ENCODE measurements at places on chromosomes 16 and 17. TPM values are rescaled to one million over a fixed set of nuclear protein-coding genes. Genes with fewer than 3 reads are reported as not detected.

DNA sequence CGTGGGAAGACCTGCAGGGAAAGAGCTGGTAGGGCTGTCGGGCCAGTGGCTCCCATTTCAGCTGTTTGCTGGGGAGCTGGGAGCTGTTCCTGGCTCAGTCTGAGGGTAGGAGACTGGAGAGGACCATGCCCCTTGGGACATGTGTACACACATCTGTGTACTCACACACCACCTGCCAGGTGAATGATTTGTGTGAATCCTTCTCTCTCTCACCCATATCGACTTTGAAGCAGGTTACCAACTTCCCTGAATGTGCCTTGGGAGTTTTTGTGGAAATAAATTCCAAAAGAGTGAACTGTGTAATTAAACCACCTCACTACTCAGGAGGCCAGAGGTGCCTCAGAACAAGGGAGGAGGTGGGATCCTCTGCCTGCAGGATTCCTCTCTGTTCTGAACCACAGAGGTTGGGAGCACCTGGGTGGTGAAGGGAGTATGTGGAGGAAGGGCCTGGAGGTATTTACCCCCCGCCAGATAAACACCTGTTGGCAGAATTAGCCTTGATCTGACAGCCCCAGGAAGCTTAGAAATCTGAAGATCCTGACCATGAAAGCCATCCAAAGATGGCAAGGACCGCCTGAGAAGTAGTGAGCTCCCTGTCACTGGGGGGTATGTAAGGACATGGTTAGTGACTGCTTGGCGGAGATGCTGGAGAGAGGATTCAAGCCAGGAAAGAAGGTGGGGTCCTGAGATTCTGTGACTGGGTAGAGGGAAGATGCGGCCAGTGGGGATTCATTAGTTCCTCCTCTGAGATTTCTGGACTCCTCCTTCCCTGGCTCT lies 3.3 kb downstream of the ABCC3 start:
- DNase-seq: no peak

DNA sequence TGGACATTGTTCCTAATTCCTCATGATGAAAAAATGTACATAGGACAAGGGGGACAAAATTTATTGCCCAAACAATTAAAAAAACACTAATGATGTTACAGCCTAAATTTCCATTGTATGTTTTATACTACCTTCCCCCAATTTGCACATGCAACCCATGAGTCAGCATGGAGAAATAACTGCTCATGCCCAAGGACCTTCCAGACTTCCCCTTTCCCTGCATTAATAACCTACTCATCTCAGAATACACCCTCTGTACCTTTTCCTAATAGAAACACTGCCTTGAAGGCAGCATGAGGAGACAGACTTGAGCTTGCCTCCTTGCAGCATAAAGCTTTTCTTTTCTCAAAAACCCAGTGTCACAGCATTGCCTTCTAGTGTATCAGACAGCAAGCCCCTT lies 2402.8 kb downstream of the TP53TG3F start:
- no peak for DNase-seq

- no peak for DNase-seq
These were observed 21.0 kb downstream of the CNP start for GRCh38 chr17:41987642-41988041.

DNA sequence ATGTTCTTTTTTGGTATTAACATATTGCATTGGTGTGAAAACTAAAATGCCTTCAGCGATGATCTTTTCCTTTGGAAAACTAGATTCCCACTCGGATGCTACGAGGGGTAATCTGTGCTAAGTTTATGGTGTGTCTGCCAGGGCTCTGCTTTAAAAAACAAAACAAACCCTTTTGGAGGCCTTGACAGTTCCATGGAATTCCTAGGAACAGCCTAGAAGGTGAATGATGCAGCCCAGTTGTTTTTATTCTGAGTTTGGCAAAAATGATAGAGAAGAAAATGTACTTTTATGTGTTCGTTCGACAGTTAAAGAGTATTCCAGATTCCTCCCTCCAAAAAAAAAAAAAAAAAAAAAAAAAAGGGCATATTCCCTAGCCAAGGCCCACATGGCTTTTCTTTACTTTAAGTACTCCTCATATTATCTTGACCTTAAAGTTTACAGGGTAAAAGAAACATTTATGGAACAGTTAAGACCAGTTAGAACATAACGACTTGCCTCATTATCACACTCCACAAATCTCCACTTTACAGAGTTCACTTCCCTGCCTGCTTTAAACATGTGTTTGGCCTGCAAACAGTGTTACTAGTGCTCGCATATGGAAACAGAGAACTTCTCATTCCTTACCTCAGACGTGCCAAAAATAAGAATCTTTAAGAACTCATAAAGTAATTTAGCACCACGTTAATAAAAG lies 159.1 kb downstream of the WWOX start:
- DNase-seq: no peak

DNA sequence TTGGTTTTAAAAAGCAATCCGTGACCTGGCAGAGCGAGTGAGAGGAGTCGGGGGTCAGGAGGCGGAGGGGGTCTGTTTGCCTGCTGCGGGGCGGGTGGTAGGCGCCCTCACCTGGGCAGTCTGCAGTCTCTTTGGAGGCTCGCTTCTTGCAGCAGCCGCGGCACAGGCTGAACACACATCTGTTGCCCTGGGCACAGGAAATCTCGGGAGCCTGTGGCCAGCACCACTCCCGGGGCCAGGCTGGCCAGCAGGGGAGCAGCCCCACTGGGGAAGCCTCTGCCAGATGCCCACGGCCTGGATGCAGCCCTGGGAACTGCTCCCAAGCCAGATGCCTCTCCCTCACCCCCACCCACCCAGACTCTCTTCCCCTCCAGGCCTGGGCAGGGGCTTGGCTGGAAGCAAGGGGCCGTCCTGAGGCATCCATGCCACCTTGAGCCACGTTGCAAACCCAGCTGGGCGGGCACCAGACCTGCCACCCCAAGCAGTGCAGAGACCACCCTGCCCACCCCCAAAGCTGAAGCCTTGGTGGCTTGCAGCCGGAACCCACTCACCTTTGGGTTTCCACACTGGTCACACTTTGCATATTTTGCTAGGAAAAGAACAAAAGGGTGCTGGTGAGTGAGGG lies 6.6 kb downstream of the GPS1 start:
- DNase-seq: no peak

Gene KRT40
- total RNA-seq: not detected

Gene NME1
- 282 TPM for total RNA-seq

DNA sequence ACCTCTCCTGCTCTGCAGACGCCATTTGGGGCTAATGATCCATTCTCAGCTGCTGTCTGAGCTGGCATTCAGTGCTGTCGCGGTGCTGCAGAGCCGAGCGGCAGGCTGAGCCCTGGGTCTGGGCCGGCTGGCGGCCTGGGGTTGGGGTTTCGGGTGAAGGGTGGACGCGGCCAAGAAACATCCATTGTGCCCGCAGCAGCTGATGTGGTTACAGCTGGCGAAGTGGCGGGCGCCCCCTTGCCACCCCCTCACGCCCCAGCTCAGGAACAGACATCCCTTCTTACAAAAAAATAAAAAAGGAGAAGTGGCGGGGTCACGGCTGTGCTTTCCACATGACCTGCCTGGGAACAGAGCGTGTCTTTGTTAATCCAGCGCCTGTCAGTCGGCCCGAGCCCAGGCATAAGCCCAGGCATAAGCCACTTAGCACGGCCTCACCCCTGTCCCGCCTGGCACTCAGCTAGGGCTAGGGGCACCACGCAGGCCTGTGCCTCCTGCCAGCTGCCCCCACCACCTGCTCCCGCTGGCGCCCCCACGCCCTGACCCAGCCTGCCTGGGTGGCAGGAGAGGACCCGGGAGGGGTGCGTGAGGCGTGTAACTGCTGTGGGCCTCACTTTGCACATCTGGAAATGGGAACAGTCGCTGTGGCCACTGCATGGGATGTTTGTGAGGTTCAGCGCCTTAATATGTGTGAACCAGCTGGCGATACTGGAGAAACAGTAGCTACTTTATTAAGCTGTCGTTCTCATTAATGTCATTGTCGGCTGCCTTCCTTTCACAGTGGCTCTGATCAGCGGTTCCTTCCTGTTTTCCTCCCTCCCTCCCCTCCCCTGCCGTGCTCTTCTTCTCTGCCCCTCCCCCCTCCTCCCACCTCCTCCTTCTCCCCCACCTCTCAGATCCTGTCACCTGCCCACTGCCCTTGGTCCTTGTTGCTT lies 197.7 kb upstream of the CIBAR2 start:
- no peak for DNase-seq

Gene PRRT2
- total RNA-seq: 5.9 TPM

DNA sequence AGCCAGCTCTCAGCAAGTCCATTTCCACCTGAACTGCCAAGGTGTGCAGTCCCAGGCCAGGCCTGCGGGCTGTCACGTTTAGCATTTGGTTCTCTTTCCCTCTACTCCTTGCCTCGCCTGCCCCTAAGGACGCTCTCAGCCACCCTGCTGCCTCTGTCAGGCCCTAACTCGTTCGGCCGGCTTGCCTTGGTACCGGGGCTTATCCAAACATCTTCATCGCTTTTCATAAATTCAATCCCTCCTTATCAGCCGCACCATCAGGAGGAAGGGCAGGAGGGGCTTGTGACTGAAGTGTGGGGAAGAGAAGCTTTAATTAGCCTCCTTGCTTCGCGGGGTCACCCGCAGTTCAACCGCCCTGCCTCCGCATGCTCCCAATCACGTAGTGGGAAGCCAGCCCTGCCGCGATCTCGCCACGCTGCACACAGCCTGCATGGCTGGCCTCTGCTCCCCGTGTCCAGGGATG lies 231.1 kb downstream of the SOX9 start:
- DNase-seq: no peak

Gene NHLRC4
- 1.8 TPM for total RNA-seq

- DNase-seq: no peak
These were observed 26.9 kb upstream of the FAM20A start for GRCh38 chr17:68627956-68628575.

DNA sequence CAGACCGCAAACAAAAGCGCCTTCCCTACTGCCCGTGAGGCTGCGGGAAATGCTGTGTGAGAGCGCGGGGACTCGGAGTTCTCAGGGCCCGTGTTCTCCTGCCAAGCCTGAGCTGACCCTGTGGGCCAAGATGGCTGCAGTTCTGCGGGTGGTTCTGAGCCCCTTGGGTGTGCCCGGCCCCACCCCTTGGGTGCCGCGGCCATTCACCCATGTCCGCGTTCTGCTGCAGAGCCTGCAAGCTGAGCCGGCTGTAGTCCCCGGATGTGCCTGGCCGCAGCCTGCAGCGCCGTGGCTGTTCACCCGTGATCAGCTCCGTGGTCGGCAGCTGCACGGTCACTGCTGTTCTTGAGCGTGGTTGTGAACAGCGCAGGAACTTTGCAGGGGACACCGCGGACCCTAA lies 20.0 kb downstream of the ACSF3 start:
- DNase-seq: no peak

GRCh38 chr17:27793168-27793905 lies 7.0 kb downstream of the NOS2 start:
- DNase-seq: no peak

DNA sequence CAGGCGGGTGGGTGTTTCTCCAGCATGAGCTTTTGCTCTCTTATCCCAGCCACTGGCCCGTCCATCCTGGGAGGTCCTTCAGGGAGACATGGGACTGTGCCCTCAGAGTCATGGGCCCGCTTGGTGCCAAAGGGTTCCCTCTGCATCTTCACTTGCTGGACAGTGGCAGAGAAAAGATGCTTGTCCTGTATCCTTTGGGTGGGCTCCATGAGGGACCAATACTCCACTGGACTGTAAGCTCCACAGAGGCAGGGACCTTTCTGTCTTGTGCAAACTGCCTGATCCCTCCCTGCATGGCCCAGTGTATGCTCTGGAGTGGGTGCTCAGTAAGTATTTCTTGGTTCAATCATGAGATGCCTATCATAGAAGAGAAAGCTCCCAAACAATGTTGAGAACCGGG lies 184.8 kb upstream of the WSCD1 start:
- DNase-seq: no peak

Gene TMEM238L
- not detected for total RNA-seq

DNA sequence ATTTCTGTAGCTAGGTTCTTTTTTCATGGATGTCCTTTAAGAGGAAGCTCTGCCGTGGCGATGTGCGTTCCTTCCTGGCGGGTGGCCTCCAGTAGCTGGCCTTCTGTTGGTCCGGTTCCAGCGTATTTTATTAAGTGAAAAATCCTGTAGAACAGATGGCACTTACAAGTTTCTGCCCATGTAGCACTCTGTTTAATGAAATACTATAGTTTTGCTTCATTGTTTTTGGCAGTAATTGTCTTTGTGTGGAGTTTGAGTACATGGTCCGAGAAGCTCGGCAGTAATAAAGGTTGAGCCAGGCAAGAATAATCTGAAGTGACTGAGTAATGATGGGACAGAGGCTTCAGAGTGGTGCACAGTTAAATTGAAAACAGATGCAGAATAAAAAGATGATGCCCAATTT lies 20.4 kb downstream of the USP10 start:
- DNase-seq: no peak

DNA sequence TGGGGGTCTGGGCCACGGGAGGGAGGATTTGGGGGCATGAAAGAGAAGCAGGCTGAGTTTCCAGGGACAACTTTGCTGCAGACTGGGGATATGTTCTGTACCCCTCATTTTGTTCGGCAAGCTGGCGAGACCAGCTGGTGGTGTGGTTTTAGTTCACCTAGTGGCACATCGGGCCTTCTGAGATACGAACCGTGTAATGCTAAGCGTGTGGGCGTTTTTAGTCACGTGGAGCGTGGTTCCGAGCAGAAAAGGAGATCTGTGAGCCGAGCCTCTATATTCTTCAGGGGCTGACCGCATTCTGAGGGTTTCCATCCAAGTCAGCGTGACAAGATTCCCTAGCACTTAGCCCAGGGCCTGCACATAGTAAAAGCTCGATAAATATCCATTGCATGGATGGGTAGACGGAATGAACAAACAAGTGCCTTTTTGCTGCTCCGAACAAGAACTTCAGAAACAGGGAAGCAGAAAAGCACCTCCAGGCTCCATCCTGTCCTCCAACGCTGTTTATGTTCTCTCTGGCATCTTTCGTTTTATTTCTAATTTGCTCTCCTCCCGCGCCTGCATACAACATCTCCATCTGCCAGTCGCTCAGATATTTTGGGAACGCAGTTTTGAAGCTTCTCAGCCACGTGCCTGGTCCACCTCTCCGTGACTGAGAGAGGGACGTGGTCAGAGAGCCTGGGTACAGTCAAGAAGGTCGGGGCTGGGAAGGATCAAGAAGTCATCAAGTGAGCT lies 5.8 kb downstream of the SYT17 start:
- DNase-seq: no peak

Gene SMIM36
- not detected for total RNA-seq

DNA sequence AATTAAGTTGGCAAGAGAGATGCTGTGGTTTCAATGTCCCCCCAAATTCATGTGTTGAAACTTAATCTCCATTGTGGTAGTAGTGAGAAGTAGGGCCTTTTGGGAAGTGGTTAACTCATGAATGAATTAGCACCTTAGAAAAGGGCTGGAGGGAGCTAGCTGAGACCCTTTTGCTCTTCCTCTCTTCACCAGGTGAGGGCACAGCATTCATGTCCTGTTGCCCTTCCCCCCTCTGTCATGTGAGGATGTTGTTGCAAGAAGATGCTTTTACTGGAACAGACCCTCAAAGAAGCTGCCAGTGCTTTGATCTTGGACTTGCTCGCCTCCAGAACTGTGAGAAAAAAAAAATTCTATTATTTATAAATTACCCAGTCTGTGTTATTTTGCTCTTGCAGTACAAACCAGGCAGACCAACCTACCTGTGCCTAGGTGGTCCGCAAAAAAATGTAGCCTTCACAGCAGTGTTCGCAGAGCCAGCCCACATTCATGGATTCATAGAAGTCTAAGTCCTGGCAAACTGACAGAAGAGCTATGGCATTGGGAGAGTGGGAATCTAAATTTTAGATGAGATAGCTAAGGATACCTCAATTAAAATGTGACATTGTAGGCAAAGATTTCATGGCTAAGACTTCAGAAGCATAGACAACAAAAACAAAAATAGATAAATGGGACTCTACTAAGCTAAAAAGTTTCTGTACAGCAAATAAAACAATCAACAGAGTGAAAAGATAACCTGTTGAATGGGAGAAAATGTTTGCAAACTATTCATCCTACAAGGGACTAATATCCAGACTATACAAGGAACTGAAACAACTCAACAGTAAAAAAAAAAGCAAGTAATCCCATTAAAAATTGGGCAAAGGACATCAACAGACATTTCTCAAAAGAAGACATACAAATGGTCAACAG lies 32.0 kb upstream of the ABCA5 start:
- no peak for DNase-seq
